NCI-H1436 treated with DMSO at 0.1 percent for 48 hours (cell line): ENCODE measurements at places on chromosomes 1 and 21.

- DNase-seq: no peak
Measured at GRCh38 chr1:21919520-21919919, 17.6 kb downstream of the HSPG2 start.

- no peak for DNase-seq
Measured at GRCh38 chr1:228839656-228840055, 104.4 kb downstream of the RHOU start.

GRCh38 chr1:186984959-186985358 lies 156.2 kb downstream of the PLA2G4A start:
- no peak for DNase-seq

GRCh38 chr1:243732637-243733036 lies 117.4 kb downstream of the AKT3 start:
- DNase-seq: peak; percentile 99

DNA sequence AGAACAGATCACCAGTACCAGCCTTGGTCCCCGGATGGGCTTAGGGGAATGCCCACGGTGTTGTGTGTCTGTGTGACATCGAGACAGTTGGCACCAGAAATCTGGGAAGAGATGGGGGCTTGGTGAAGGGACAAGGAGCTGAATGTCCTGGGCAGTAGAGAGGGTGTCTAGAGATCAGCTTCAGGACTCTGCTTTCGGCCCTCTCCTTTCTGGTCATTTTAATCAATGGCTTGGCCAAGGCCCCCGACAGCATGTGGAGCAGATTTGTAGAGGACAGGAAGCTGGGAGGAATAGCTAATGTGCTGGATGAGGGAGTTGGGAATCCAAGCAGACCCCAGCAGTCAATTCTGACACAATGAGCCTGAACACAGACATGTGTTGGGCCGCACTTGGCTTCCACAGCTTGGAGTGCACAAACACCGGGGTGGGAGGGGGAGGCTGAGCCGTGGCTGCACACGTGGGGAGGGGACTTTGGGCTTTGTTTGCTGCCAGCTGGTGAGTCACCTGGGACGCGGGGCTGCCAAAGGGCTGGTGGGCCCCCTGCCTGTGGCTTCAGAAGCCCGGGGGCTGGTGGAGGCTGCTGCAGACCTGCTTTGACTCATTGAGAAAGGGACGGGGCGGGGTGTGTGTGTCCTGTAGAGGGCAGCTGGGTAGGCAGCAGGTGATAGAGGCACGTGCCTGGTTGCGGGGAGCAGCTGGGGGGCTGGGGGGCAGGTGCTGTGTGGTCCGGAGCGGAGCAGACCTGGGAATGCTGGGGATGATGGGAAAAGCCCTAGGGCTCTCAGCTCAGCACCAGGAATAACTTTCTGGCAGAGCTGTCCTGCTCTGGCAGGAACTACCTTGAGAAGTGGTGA lies 20.9 kb downstream of the SLC1A7 start:
- DNase-seq: no peak

DNA sequence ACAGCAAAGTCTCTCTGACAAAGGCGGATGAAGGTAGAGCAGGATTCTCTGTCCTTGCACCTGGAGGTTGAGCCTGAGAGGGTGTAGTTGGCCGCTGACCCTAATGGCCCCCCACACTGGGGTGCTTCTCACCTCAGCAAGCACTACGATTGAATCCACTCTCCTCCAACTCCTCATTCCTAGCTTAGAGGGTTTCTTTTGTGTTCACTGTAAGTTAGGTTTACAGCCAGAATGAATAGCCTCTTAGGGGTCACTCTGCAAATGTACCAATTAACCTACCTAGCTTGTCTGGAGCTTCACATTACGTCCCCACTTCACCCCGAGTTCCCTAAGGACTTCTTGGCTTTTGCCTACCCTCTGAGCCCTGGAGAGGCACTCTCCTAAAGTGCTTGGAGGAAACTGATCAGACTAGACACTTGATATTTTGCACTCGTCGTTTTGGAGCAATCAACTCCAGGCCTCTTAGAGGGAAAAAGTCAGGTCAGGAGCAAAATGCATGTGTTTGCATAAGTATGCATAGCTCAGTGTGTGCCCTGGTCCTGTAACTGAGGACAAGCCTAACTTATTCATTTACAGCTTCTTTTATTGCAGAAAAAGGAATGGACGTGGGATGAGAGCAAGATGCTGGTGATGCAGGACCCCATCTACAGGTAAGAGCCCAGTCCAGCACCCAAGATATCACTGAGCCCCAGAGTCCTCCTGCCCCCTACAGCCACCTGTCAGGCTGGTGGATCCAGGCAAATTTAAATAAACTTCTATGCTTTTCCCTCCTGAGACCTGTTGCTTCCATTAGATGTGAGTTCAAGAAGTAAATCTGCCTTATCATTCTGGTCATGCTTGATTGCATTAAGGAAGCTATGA lies 76.4 kb downstream of the SPATA46 start:
- no peak for DNase-seq

- no peak for DNase-seq
Measured at GRCh38 chr1:20551945-20552727, at the start of gene FAM43B. Gene FAM43B (plus strand): TSS chr1:20552573. CDS start chr1:20552974, 401 bp downstream.

GRCh38 chr21:38843806-38844503 lies 38.2 kb downstream of the ETS2 start:
- no peak for DNase-seq

- DNase-seq: no peak
Measured at GRCh38 chr1:53968125-53968513, 22.0 kb downstream of the LRRC42 start.

- no peak for DNase-seq
Measured at GRCh38 chr1:153748903-153749302, 21.1 kb downstream of the INTS3 start.

DNA sequence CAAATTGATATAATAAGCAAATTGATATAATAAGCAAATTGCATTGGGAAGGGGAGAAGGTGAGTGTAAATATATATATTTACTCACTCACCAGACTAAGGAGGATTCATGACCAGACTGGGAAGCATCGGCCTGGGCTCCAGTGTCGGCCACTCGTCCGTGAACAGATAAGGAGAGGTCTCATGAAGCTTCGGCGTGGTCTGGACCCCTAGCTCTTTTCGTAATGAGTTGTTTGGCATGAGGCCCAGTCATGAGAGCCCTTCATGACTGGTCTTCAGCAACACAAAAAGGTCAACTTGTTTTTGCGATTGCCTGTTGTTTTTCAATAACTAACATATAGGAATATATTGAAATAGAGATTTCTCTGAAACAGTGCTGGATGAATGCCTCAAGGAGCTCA lies 222.9 kb upstream of the KCNK2 start:
- no peak for DNase-seq

GRCh38 chr21:25402134-25402961 lies 204.9 kb downstream of the MRPL39 start:
- DNase-seq: no peak

GRCh38 chr1:155880950-155881349 lies 21.6 kb downstream of the SYT11 start:
- DNase-seq: no peak

- no peak for DNase-seq
Measured at GRCh38 chr21:29164323-29164942, 34.0 kb downstream of the MAP3K7CL start.

GRCh38 chr1:231219422-231220401 lies 21.3 kb upstream of the GNPAT start:
- no peak for DNase-seq

- no peak for DNase-seq
Measured at GRCh38 chr1:201269900-201270410, 13.4 kb upstream of the PKP1 start.

DNA sequence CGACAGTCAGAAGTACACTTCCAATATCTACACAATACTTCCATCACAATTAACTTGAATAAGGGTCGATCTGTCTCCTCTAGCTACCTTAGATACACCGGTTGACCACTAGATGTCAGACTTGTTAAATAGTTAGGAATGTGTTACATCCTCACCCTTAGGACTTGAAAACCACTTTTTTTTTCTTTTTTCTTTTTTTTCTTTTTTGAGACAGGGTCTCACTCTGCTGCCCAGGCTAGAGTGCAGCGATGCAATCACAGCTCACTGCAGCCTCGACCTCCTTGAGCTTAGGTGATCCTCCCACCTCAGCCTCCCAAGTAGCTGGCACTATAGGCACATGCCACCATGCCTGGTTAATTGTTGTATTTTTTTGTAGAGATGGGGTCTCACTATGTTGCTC lies 120.4 kb upstream of the GREM2 start:
- peak; percentile 77 for DNase-seq

- DNase-seq: no peak
Measured at GRCh38 chr21:16421007-16421406, 691.2 kb downstream of the USP25 start.

- DNase-seq: no peak
Measured at GRCh38 chr1:14238472-14239307, 359.8 kb upstream of the KAZN start.

DNA sequence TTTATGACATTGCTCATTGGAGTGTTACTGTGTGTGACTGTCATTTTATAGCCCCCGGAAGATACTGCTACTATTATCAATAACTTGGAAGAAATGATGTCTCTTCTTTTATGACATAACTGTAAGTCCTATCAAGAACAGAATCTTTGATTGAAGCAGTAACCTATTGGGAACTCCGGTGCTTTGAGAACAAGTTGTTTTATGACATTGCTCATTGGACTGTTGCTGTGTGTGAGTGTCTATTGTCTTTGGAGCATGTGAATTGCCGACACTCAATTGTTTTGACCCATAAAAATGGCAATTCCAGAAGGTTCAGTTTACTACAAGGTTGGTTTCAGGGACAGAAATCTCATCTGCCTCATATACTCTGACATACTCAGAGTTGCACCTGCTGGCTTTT lies 8.0 kb downstream of the KCNK1 start:
- DNase-seq: no peak

GRCh38 chr1:232574889-232575762 lies 54.8 kb downstream of the SIPA1L2 start:
- no peak for DNase-seq

DNA sequence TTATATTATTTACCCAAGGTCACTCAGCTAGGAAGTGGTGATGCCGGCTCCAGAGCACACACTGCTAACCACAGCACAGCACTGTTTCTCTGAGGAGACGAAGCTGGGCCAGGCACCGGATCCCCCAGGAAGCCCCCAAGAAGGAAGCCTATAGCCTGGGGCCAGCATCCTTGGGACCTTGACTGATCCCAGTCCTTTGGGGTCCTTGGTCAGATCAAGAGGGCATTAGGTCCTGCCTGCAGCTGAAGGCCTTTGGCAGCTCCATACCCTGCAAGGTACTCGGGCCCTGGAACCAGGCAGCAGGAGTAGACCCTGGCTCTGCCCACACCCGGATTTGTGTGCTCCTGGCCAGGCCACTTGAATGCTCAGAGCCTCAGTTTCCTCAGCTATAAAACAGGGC lies 128.0 kb downstream of the LACTBL1 start:
- no peak for DNase-seq

- no peak for DNase-seq
Measured at GRCh38 chr1:96840396-96840795, 118.8 kb downstream of the PTBP2 start.

DNA sequence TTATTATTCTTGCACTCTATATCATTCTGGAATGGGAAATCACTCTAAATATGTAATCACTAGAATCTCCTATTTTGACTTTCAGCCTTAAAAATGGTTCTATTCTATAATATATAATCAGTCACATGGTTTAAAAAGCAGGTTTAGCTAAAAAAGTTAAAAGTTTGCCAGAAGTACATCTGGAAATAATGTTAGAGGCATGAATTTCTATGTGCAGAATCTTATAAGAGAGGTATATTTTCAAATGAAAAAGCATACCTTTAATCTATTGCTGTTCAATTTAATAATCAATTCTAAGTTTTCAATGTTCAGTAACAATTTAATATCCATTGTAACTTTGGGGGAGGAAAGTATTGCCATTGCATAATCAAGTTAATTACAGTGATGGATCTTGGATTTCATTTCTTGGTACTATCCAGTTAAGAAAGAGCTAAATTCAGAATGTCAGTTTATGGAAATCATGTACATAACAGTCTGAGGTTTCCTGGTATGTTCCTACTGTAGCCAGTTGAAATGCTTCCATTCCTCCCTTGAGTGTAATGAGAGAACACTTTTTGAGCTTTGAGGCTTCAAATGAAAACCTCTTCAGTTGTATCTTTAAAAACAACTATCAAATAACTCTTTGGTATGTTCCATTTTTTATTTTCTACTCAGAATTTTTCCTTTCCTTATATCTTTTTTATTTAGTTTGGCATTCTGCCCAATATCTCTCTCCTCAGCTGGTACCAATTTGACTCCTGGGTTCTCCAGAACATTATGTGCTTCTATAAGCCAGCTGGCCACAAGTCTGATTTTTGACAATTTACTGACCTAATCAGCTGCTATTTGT lies 175.7 kb upstream of the COL11A1 start:
- DNase-seq: no peak

DNA sequence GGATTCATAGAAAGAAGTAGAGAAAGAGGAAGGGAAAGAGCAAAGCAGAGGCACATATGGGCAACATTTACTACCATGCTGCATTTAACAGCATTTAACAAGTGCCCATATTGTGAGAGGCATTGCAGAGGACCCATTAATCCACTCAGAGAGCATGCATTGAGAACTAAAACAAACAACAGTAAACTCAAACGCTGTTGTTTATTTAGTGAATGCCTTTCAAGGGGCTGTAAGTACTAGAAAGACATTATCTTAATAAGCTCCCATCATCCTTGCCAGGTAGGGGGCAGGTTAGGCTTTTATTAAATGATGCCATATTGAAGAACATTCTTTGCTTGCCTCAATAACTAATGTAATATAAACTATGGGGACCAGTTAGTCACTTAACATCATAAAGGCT lies 254.3 kb upstream of the DAB1 start:
- peak; percentile 76 for DNase-seq

GRCh38 chr1:184781941-184782340 lies 27.3 kb upstream of the EDEM3 start:
- DNase-seq: no peak

GRCh38 chr1:10726355-10726754 lies 70.1 kb downstream of the CASZ1 start:
- no peak for DNase-seq

DNA sequence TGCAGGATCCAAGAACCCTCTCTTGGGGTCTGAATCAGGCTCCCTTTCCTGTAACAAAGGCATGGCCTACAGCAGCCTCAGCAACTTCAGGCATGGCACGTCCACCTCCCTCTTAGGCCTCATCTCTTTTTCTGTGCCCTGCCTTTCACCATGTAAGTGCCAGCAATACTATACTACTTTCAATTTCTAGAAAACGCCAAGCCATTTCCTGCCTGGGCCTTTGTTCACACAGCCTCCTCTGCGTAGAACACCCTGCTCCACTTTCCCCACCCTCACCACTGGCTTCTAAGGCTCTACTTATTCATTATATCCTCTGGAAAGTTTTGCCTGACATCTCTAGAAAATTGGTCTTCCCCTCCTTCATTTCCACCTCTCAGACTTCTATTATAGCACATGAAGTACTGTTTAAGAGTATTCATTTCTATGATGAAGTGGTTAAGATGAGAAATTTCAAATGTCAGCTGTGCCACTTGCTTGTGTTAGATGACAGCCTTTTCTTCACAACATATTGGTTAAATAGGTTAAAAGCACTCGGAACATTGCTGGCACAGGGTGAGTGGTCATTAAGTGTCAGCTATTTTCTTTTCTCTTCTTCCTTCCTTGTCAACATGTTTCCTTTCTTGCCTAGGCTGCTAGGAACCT lies 41.6 kb upstream of the VWA5B1 start:
- peak; percentile 12 for DNase-seq

- no peak for DNase-seq
Measured at GRCh38 chr1:7070389-7071029, 285.3 kb downstream of the CAMTA1 start.

GRCh38 chr1:43803646-43804045 lies 96.3 kb downstream of the ST3GAL3 start:
- DNase-seq: no peak

- no peak for DNase-seq
Measured at GRCh38 chr1:186275822-186276221, 99.2 kb downstream of the TPR start.
